ENCODE measurements at places on chromosomes 4 and X.

GRCh38 chrX:69285401-69285877, 120.2 kb upstream of the PJA1 start:
- no peak for DNase-seq

GRCh38 chrX:103480526-103480925, 38.8 kb downstream of the RAB40A start:
- DNase-seq = no peak

GRCh38 chr4:15562114-15562513, 92.4 kb downstream of the CC2D2A start:
- no peak for DNase-seq

DNA sequence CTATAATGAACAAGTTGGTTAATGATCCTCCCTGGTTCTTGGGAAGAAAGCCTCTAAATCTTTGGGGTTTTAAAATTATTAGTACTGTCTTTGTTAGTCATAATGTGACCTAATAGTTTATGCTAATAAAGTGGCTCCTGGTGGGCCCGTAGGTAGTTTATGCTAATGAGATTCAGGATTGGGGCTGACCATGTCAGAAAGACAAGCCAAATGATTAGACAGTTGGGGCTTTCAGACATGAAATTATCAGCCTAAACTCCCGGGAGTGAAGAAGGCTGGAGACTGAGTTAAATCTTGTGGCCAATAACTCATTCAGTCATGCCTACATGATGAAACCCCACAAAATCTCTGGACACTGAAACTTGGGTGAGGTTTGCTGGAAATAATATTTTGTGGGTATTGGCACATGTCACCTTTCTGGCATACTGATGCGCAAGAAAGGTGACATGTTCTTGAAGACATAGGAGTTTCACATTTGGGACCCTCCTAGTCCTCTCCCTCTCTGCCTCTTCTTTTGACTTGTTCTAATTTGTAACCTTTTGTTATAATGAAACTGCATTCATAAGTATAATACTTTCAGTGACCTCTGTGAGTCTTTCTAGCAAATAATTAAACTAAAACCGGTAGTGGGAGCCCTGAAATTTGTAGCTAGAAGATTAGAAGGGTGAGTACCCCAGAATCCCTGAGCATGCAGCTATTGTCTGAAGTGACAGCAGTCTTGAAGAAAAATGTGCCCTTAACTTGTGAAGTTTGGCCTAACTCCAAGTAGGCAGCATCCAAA, 196.8 kb upstream of the FSTL5 start:
- DNase-seq = no peak

DNA sequence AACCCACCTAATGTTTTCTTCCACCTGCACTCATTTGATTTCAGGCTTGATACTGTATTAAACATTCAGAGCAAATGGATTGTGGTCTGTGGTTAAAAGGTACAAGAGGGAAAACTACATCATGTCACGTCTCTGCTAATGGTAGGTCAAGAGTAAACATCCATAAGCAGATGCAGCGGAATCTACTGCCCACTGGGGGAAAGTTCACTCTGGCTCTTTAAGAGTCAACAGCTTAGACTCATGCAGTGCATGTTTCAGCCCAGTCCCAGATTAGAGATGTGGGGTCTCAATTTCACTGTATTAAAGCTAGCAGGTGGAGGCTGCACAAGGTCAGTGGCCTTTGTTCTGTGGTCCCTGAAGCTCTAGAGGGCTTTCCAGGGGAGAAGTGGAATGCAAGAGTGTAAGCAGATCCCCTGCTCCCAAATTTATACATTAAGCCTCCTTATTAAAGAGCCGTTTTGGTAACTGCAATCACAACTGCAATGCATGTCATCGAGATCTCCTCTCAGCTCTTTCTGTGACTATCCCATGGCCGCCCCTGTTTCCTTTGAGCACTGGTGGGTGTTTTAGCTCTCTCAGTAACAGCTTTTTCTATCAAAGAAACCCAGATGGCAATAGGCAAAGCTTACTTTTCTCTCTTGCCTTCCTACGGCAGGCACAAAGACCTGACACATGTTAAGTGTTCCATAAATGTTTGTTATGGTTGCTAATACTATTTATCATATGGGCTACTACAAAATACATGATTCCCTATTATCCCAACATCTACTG, 53.4 kb downstream of the LDB2 start:
- DNase-seq = no peak

DNA sequence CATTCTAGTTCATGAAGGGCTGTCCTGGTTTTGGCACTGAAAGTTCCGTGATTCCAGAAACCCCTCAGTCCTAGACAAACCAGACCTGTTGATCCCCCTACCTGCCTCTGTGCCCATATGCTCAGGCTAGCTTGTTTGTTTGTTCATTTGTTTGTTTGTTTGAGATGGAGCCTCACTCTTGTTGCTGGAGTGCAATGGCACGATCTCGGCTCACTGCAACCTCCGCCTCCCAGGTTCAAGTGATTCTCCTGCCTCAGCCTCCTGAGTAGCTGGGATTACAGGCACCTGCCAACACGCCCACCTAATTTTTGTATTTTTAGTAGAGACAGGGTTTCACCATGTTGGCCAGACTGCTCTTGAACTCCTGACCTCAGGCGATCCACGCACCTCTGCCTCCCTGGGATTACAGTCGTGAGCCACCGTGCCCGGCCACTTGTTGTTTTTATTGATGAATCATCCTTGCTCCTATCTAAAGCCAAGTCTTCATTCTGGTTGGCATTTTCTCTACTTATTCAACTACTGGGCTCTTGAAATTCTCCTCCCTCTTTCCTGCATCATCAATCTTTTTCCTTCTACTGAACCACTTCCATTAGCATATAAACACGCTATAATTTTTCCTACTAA, 86.3 kb upstream of the BMP2K start:
- DNase-seq = no peak

- DNase-seq = no peak
These were observed 50.4 kb downstream of the RTL9 start for GRCh38 chrX:110408949-110409588.

- DNase-seq = no peak
These were observed 9.6 kb upstream of the OTUD4 start for GRCh38 chr4:145189981-145190380.

GRCh38 chrX:108224727-108225621, 133.4 kb downstream of the ATG4A start:
- DNase-seq = no peak
